Esophagus squamous epithelium (tissue), 5 donors: ENCODE measurements at places on chromosomes 12 and 14. TPM values are rescaled to one million over a fixed set of nuclear protein-coding genes. Genes with fewer than 3 reads are reported as not detected.

The HSP90B1 gene
- total RNA-seq = 319 TPM

The DDN gene
- total RNA-seq = 0.19 TPM

The KLRG1 gene
- 0.83 TPM for total RNA-seq

The SETD3 gene
- 29.1 TPM for total RNA-seq

The SDR9C7 gene
- total RNA-seq = 26.0 TPM

The MEG3 gene
- total RNA-seq = 3.0 TPM

The ATP5F1B gene
- 726 TPM for total RNA-seq

The GLI1 gene
- total RNA-seq = not detected

The PMCH gene
- not detected for total RNA-seq

The LARP4 gene
- total RNA-seq = 32.3 TPM

The KLRC2 gene
- 6.3 TPM for total RNA-seq

The SCNN1A gene
- 266 TPM for total RNA-seq

The VDR gene
- total RNA-seq = 20.4 TPM

The KRT8 gene
- 50.2 TPM for total RNA-seq

The KCNH5 gene
- not detected for total RNA-seq

The CABP1 gene
- total RNA-seq = 0.32 TPM
